ENCODE measurements at places on chromosomes 7 and 10.

DNA sequence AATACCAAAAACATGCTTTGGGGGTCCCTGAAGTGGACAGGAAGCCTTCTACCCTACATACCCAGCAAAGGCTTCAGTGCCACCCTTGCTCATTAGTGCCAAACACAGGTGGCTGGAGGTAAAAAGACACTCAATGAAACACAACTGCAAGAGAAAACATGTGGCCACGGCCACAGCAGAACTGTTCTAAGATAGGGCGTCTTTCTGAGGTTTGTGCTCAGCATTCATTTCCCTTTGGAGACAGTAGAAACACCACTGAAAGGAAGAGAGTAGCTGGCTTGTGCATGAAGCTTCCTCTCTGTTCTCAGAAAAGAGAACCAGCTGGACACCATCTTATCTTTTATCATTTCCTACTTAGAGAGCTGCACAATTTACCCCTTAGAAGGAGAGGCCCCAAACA, 143.0 kb downstream of the PLXNA4 start:
- no peak for DNase-seq

- no peak for DNase-seq
Observed at GRCh38 chr7:103130901-103131624, 17.8 kb downstream of the NAPEPLD start.

DNA sequence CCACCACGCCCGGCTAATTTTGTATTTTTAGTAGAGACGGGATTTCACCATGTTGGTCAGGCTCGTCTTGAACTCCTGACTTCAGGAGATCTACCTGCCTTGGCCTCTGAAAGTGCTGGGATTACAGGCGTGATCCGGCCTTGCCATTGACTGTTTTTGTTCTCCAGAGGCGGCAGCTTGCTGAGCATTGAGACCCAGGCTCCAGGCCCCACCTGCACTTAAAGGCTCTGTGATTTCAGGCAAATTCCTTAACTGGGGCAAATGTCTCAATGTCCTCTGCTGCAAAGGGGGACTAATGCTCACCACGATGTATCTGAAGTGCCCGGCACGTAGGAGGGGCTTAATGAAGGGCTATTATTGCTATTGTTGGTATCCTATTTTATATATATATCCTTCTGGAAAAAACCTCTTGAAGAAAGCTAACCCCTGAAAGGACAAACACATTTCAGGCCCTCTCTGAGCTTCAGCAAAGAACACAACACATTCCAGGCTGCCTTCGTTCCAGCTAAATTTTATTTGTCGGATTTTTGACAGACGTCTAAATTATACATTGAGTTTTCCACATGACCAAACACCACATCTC, 29.0 kb downstream of the TRIM8 start:
- DNase-seq: no peak

DNA sequence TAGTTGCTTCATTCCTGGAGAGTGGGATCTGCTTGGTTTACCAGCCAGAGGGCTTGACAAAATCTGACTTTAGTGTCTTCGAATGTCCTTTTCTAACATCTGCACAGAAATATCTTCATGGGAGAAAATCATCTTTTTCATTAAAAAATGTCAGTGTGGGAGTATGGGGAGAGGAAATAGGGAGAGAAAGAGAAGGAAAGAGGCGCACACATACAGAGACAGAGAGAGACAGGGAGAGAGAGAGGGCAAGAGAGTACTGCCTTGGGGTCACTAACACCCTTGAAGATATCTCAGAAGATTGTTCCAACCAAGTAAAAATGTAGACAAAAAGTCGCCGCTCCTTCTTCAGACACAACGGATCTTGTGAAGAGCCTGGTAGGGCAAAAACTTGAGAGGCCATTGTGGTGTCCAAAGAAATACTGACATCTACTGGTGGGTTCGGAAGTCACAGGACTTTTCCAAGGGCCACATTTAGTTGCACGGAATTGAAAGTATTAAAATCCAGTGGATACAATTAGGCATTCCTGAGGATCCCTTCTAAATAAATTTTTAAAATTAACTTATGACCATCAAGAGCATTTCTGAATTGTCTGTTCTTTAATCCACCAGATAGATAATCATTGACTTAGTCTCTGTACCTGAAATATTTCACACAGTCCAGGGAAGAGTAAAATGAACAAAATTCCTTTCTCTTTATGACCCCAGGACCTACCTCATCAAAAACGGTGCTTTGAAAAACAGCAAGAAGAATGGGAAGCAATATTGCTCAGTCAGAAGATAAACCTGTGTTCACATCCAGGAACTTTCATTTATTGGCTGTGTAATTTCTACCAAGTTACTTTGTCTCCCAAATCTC, 29.7 kb downstream of the VIM start:
- no peak for DNase-seq

DNA sequence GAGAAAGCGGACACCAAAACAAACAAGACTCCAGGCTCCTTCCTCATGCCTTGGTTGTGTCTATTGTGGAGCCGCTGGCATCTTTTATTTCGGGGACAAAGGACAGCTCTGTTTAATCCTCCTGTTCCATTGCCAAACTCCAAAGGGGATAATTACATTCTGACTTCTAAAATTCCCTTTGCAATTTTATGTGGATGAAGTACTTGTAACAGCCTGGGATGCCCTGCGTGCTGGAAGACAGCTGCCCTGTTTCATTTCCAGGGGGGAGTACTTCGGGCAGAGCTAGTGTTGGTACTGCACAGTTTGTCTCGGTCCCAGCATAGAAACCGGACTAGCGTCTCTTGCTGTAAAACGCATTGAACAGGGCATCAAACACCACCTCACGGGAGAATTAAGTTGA, 90.9 kb downstream of the BAMBI start:
- no peak for DNase-seq

DNA sequence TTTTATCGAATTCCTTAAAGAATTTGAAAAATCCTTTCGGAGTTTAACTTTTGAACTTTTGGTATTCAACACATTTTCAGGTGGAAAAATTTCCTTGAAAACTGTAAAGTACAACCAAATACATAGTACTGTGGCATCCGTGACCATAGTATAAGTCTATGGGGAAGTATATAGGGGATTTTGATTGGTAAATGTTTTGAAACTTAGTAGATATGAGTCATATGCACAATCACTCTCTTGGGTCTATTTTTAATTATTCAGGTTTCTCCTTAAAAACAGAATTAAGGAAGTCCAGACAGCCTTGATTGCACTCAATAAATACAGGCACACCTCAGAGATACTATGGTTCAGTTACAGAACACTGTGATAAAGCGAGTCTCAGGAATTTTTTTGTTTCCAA, 64.2 kb downstream of the AVL9 start:
- DNase-seq: no peak

DNA sequence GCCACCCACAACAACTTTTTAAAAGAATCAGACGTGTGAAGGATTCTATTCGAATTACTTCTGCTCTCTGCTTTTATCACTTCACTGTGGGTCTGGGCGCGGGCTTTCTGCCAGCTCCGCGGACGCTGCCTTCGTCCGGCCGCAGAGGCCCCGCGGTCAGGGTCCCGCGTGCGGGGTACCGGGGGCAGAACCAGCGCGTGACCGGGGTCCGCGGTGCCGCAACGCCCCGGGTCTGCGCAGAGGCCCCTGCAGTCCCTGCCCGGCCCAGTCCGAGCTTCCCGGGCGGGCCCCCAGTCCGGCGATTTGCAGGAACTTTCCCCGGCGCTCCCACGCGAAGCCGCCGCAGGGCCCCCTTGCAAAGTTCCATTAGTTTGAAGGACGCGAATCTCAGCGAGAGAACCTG, 461 bp upstream of the HTRA1 start:
- no peak for DNase-seq

DNA sequence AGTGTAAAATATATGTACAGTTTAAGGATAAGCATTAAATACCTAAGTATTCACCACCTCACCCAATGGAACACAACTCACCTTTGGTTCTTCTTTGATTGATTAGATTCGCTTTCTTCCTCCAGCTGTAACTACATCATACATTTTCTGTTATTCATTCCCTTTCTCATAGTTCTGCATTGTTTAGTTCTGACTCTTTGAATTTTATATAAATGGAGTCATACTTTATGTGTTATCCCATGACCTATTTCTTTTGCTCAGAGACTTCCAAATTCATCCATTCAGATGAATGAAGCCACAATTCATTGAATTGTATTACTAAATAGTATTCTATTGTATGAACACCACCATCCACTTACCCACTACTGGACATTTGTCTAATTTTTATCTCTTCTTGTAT, 12.3 kb downstream of the THNSL1 start:
- DNase-seq: no peak

DNA sequence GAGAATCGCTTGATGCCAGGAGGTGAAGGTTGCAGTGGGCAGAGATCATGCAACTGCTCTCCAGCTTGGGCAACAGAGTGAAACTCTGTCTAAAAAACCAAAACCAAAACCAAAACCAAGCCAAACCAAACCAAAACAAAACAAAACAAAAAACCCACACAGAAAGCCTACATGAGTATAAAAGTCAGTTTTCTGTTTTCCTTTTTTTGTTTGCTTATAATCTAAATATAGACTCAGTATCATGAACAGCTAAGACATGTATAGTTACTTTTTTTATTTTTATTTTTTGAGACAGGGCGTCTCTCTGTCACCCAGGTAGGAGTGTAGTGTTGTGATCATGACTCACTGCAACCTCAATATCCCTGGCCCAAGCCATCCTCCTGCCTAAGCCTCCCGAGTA, 16.8 kb upstream of the MTPN start:
- DNase-seq: no peak

All from cerebellar nuclear complex (tissue), 1 donor.